ENCODE measurements at places on chromosomes 7 and 10.
A peak's percentile ranks its signal among the peaks of the same experiment; 100 is the strongest.

GRCh38 chr10:117549100-117549585, 6.6 kb downstream of the EMX2 start:
- no peak for DNase-seq

DNA sequence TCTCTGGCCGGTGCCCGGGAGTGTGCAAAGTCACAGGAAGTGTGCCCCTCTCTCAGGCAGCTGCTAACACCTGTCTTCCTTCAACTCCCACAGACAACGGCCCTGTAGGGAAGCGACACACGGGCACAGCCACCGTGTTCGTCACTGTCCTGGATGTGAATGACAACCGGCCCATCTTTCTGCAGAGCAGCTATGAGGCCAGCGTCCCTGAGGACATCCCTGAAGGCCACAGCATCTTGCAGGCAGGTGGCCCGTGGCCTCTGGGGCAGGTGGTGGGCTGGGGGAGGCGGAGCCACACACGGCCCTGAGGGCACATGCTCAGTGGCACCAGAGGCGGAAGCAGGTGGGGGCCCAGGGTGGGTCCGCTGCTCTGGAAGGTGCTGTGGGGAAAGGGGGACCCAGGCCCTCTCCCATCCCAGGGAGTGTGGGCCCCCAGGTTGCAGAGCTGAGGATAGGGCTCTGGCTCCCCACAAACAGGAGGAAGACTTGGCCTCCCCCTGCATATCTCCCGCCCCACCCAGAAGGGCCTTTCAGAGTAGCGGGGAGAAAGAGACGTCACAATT, 6.9 kb downstream of the C10orf105 start:
- no peak for DNase-seq

GRCh38 chr10:25125201-25125611, 49.6 kb upstream of the GPR158 start:
- no peak for DNase-seq

GRCh38 chr7:69656077-69656476, 57.8 kb downstream of the AUTS2 start:
- DNase-seq: no peak

DNA sequence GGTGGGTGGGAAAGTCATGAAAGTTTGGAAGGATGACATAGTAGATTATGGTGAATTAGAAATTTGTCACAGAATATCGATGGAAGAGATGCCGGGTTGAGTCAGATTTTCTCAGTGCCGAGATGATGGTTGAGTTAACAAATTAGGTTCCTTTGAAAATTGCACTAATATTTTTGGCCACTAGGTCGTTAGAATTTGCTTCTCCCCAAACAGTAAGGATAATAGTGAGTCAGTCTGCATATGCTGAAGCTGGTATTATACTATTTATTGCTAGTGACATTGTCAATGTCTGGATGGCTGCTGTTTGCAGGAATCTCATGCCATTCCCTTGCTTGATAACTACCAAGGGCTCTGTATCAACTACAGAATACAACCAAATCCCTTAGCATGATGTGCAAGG, 37.7 kb upstream of the MINDY3 start:
- no peak for DNase-seq

- no peak for DNase-seq
Measured at GRCh38 chr10:78718032-78718572, 350.7 kb upstream of the ZMIZ1 start.

DNA sequence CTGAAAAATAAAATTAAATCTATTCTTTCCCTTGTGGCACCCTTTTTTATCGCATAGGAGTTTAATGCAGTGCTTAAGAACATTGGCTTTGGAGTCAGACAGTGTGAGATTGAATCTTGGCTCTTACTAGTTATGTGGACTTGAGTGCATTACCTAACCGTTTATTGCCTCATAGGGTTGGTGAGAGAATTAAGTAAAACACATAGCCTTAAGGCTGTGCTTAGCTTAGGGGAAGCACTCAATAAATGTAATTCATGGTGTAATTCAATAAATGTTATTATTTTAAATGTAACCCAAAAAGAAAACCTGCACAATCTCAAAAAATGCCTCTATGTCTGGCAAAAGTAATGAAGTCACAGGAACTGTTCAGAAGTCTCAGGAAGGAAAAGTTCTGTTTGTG, 2.7 kb downstream of the STK17A start:
- DNase-seq: no peak

GRCh38 chr10:115826396-115826795, 446.6 kb downstream of the GFRA1 start:
- DNase-seq: no peak

DNA sequence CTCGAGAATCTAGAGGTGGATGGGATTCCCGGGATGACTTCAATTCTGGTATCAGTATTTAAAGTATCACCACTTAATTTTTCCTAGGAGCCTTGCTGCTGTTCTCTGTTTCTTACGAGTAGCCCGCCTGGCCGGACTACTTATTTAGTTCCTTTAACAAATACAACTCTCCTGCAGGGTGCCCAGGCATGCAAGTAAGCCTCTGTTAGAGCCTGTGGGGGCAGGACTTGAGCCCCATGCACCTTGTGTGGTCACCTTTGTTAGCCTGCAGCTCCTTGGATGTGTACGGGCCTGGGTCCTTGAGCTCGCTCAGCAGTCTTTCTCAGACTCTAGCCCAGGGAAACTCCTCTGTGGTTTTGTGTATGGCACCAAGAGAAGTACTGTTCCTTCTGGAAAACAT, 16.1 kb downstream of the EIF4H start:
- DNase-seq: no peak

DNA sequence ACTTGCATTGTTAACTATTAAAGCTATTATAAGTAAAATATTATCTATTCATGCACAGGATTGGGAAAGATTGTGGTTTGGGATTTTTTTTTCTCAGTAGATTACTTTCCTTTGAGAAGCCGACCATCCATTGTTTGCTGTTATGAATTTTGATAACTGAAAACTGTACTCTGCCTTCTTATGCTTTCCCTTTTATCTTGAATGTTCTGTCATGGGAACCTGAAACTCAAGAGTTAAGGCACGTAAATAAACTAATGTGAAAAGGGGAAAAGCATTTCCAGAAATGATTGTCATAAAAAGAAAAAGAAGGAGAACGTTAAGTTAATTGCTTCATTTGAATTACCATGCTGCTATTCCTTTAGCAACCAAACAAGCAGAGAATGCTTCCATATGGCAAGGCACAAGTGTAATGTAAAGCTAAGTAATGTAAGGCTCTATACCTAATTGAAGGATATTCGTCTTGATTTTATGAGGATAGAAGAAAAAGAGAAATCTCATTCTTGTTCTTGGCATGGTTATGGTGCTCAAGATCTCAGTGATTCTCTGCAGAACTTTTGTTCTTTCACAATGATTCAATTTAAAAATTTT, 370.8 kb downstream of the AUTS2 start:
- no peak for DNase-seq

GRCh38 chr7:118580743-118581382, 356.4 kb downstream of the ANKRD7 start:
- DNase-seq: no peak

DNA sequence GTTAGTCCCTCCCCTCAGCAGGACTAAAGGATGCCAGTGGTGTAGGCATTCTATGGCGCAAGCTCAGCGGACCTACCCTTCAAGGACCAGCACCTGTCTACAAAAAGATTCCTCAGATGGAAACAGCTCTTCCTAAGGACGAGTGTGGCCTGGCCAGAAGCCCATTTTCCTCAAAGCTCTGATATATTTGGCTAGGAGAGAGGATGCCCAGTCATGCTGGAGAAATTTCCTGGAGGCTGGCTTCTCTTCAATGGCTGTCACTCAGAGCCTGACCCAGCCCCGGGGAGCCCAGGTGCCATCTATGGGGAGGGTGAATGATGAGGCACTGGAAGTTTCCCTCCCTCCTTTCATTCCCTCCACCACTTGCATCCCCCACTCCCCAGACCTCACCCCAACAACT, 111.5 kb downstream of the PLXNA4 start:
- DNase-seq: no peak

GRCh38 chr7:69941077-69941651, 342.9 kb downstream of the AUTS2 start:
- no peak for DNase-seq

DNA sequence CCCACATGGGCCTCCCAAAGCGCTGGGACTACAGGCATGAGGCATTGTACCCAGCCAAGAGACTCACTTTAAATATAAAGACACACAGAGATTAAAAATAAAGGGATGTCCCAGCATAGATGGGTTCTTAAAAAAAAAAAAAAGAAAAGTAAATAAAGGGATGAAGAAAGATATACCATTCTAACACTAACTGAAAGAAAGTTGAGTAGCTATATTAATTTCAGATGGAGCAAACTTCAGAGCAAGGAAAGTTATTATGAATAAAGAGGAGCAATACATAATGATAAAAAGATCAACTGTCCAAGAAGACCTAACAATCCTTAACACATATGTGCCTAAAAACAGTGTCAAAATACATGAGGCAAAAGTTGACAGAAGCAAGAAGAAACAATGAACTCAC, 33.0 kb upstream of the SPOCK2 start:
- DNase-seq: no peak

- DNase-seq: no peak
Measured at GRCh38 chr10:47037654-47038425, 126.6 kb downstream of the PTPN20 start.

DNA sequence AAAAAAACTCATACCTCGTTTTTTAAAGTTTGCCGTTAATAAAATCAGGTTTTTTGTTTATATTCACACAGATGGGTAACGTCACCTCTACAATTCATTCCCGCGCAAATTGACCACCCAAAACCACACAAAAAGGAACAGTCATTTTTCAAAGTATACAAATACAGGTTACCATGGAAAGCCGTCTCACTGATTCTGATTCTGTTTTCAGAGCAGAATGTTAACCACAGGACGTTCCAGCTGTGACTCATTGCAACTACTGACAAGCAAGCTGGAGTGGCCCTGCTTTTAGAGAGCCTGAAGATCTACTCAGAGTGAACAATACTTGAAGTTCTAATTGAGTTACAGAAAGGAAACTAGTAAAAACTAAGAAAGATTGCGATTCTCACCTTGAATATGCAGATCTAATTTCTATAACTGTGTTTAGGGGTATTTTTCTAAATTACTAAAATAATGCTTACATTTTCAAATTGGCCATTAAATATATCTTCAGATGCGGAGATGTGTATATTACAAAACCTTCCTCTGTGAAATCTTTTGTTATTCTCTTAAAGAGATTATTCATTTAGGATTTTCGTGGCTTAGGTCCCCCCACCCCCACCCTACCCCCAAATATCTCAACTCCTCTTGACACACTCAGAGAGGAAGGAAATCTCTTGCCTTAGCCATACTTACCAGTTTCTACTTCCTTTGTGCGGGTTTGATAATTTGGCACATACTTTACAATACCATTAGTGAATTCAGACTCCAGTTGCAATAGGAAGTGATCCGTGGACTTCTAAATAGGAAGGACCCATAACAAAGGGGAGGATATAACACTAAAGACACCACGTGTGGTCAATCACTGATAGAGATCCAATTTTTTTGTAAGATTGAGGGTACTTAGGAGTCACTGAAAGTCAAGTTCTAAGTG, 106.0 kb downstream of the CUBN start:
- peak; percentile 77 for DNase-seq

DNA sequence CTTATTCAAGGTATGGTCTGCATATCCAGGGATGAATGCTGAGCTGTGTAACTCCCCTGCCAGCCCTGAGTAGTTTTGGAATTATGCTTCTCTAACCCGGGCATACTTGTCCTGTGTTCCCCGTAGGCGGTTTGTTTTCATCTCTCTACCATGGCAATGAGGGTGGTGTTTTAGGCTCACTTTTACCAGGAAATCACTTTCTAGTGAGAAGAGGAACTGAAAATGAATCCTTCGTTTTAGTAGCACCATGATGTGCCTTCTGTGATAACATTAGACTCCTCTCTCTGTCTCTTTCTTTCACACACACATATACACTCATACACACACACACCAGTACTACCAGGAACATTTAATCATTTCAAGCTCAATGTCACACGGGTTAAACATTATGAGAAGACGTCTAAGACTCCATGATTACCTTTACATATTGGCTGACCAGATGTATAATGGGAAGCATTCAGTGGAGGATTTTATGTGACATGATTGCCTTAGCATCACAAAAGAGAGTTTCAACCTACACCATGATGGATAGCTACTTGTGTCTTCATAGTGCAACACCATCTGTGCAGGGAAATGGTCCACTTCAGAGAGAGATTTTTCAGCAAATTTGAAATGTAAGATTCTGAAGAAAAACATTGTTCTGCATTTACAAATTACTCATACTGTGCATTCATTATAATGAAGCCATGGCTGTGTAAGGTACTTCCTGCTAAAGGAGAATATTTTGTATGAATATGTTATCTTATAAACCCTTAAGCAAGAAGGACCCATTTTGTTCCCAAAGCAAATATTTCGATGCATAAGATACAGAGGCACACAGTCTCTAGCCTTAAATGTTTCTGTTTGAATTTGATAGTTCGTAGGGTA, 31.0 kb upstream of the PFKP start:
- DNase-seq: no peak

DNA sequence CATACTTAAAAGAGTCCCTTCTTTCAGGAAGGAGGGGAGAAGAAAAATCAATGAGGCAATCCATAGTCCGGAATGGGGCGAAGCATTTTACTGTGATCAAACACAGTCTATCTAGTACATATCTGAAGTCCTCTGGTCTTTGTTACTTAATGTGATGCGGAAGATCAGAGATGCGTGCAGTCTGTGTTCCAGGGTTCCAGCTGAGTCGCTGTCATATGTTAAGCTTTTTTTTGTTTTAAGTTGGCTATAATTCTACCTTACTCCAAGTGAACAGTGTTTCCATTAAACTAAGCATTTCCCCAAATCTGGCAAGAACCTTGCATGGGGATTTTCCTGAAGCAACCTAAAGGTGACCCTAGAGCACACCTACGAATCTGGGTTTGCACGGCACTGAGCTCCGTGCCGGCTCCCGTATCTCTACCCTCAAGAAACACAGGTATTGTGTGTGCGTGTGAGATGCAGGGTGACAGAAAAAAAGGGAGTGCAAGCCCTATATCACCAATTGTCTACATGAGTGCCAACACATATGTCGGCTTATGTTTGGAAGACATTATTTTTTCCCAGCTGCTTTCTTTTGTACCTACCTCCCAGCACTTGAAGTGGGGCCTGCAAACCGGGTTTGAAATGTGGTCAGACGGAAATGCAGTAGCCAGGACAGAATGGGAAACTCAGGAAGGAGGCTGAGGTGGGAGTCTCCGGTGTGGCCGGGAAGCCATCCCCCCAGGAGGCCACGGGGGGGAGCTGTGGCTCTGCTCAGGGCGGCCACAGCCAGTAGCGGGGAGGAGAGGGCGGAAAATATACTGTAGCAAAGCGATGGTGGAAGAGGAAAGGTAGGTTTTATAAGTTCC, 435.8 kb upstream of the MGMT start:
- peak; percentile 23 for DNase-seq

- DNase-seq: no peak
Measured at GRCh38 chr10:93352638-93353383, 129.3 kb downstream of the MYOF start.

- DNase-seq: no peak
Measured at GRCh38 chr10:27745732-27746396, at the start of gene MKX. MKX (minus strand) TSS chr10:27745819; CDS start chr10:27743415, 2,404 bp downstream.

DNA sequence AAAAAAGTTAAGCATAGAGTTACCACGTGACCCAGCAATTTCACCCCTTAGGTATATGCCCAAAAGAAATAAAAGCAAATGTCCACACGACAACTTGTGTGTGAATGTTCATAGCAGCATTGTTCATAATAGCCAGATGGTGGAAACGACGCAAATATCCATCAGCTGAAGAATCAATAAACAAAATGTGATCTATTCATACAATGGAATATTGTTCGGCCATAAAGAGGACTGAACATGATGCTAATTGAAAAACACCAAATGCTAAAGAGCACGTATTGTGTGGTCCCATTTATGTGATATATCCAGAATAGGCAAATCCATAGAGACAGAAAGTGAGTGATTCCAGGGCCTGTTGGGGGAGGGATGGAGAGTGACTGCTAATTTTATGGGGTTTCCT, 18.3 kb upstream of the USP6NL start:
- no peak for DNase-seq

GRCh38 chr7:100575206-100575631, 1.5 kb upstream of the SAP25 start:
- no peak for DNase-seq

All from activated T-helper 1 cell treated with anti-CD3 and anti-CD28 coated beads, Interleukin-12 subunit alpha, Interleukin-12 subunit beta, Interleukin-2, Interleukin-4 antibody, amounts not matched to agents 30 ng/mL and 10 ng/mL and 1 ng/mL, durations not matched to agents 14 hours and 24 hours and 36 hours (primary cell).